ENCODE measurements at places on chromosomes 4 and X. TPM values are rescaled to one million over a fixed set of nuclear protein-coding genes. Genes with fewer than 3 reads are reported as not detected.

Gene CT55
- 0.14 TPM for total RNA-seq

GRCh38 chrX:47129899-47130358, 14.6 kb downstream of the NDUFB11 start:
- no peak for DNase-seq

Gene DACH2
- 1.0 TPM for total RNA-seq

Gene GABRG1
- total RNA-seq, result not detected

Gene EGF
- 0.84 TPM for total RNA-seq

- DNase-seq, result no peak
These were observed 60.2 kb downstream of the MTMR1 start for GRCh38 chrX:150753357-150753756.

GRCh38 chr4:108488865-108489264, 131.5 kb upstream of the RPL34 start:
- DNase-seq, result no peak

Gene TSPAN7
- 9.7 TPM for total RNA-seq

GRCh38 chr4:7924570-7924969, 15.1 kb downstream of the AFAP1 start:
- DNase-seq, result no peak

GRCh38 chr4:176393306-176394013, 73.7 kb downstream of the SPCS3 start:
- DNase-seq, result no peak

- no peak for DNase-seq
These were observed 26.2 kb upstream of the MAP9 start for GRCh38 chr4:155402941-155403340.

DNA sequence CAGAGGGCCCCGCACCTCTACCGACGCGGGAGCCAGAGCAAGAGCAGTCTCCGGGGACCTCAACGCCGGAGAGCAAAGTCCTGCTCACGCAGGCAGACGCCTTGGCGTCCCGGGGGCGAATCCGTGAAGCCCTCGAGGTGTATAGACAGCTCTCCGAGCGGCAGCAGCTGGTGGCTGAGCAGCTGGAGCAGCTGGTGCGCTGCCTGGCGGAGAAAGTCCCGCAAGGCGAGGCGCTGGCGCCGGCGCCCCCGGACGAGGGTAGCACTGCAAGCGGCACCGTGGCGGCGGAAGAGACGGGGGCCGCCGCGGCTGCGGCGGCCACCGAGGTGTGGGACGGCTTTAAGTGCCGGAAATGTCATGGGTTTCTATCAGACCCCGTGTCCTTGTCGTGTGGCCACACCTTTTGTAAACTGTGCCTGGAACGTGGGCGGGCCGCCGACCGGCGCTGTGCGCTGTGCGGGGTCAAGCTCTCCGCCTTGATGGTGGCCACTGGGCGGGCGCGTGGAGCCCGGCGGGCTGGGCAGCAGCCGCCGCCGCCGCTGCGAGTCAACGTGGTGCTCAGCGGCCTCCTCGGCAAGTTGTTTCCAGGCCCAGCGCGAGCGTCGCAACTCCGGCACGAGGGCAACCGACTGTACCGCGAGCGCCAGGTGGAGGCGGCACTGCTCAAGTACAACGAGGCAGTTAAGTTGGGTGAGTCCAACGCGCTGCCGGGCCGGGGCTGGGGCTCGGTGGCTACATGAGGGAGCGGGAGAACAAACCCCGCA, 672 bp downstream of the LONRF3 start:
- peak; percentile 12 for DNase-seq

GRCh38 chr4:178296669-178297068, 854.4 kb upstream of the AGA start:
- no peak for DNase-seq

Gene SSX2B
- not detected for total RNA-seq

DNA sequence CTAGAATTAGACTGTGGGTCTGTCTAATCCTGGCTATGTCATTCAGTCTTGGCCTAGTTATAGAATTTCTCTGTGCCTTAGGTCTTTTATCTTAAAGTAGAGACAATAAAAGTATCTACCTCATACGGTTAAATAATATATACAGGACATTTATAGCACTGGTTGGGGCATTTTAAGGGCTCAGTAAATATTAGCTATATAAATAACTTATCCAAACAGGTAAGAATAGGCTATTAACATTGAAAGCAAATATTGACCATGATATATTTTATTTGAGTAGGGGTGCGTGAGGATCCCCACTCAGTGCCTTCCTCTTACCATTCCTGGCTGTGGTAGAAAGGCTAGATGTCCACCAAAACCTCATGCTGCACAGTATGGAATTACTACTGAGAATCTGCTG, 47.4 kb downstream of the HSD17B13 start:
- no peak for DNase-seq
